GM23338 (cell line): ENCODE measurements at places on chromosomes 12 and 14.

- no peak for DNase-seq
These were observed 114.4 kb downstream of the VRK1 start for GRCh38 chr14:96911499-96912149.

DNA sequence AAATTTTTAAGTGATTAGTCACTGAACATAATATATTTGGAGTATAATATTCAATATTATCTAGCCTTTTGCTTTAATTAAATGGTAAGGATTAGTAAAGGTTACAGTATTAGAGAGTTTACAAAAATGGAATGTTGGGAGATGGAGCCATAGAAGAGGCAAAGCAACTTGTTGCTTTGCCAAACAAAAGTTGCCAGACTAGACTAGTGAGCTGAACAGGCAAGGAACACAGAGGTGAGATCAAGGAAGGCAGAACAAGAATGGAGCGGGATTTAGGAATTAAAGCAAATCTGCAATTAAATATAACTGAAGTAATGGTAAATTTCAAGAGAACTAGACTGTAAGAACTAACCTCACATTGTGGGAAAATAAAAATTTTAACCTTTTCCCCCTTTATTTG lies 5.1 kb downstream of the ARF6 start:
- DNase-seq: no peak

DNA sequence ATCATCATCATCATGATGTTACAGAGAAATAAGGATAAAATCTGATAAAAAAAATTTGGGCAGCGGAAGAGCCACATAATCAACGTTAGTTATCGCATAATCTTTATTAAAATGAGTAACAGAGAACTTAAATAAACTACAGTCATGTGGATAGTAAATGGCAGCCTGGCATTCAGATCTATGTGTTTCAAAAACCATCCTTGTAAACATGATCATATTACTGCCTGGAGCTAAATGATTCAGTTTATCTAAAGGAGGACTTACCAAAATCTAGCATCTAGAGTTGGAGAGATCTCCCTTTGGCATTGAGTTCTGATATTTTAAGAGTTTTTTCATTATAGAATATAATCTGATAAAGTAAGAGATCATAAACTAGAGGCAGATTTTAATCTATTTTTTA lies 200.1 kb upstream of the MGAT4C start:
- DNase-seq: no peak

GRCh38 chr12:131923260-131923659 lies 5.8 kb upstream of the PUS1 start:
- DNase-seq: no peak

- peak; percentile 66 for DNase-seq
These were observed 77.4 kb upstream of the ANO4 start for GRCh38 chr12:100716945-100717732.

GRCh38 chr12:109693653-109694600 lies 19.7 kb upstream of the FAM222A start:
- DNase-seq: no peak

GRCh38 chr12:45580356-45580969 lies 149.0 kb upstream of the ARID2 start:
- no peak for DNase-seq

GRCh38 chr12:52156757-52157565 lies 34.9 kb downstream of the KRT80 start:
- DNase-seq: peak; percentile 92

DNA sequence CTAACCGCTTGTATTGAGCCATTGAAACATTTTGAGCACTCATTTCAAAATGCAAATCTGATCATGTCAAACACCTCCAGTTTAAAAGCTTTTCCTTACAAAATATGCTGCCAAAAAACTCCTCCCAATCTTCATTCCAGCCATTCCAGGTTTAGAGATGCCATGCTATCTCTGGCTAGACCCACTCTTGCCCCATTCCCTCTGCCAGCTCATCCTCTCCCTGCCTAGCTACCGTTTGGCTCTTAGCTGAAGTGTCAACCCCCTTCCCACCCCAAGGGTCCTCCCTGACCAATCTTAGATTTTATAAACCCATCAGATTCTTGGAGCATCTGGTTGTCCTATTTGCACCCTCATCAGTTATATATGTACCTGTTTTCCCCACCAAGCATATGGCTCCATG lies 75.0 kb downstream of the SCAF11 start:
- no peak for DNase-seq

DNA sequence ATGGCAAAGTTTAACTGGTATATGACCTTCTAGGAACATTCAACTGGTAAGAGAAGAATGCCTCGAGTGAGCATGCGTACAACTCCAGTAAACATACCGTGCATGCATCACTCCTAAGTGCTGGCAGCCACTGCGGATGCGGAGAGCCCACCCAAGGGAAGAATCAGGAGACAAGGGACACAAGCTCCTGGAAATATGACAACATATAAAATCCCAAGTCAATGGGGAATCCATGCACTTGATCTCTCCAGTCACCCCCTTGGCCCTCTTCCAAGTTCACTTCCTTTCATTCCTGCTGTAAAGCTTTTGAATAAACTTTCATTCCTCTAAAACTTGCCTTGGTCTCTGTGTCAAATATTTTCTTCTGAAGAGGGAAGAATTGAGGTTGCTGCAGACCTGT lies 168.7 kb upstream of the TMCC3 start:
- DNase-seq: no peak
